NCI-H446 treated with DMSO at 0.1 percent for 48 hours (cell line): ENCODE measurements at places on chromosomes 2 and 18.

GRCh38 chr2:241509155-241509784 lies 886 bp upstream of the STK25 start:
- no peak for DNase-seq

DNA sequence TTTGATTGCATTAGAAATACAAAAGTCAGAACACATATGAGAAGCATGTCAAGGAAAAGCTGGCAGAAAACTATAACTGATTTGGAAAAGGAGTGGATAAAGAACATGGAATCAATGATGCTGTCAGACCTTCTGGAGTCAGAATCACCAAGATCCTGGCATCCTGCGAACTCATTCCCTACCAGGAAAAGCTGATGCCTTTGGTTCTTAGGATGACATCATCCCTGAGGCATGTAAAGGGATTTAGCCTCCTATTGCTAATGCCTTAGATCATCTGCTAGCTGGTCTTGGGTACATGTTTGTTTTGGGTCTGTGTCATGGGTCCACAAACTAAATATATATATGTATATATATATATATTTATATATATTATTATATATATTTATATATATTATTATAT lies 680.7 kb downstream of the EPHA4 start:
- peak; percentile 39 for DNase-seq

DNA sequence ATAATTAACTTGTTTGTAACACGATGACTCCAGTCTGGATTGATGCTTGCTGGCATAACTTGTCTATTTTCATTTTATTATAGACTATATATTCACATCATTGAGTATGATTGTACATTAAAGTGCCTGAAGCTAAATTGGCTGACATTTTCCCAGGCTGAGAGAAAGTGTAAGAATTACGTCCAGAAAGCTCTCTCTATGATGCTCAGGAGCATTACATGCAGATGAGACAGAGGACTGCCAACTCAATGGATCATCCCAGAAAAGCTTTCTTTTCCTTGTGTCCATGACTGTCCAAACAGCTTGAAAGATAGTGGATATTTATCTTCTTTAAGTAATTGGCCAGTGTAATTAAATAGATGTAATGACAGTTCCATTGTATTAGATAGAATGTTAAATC lies 1372.2 kb upstream of the TMEFF2 start:
- DNase-seq, result no peak

- DNase-seq, result no peak
Measured at GRCh38 chr2:1849450-1849849, 105.1 kb upstream of the PXDN start.

- DNase-seq, result no peak
Measured at GRCh38 chr2:16258350-16258749, 318.0 kb downstream of the MYCN start.

DNA sequence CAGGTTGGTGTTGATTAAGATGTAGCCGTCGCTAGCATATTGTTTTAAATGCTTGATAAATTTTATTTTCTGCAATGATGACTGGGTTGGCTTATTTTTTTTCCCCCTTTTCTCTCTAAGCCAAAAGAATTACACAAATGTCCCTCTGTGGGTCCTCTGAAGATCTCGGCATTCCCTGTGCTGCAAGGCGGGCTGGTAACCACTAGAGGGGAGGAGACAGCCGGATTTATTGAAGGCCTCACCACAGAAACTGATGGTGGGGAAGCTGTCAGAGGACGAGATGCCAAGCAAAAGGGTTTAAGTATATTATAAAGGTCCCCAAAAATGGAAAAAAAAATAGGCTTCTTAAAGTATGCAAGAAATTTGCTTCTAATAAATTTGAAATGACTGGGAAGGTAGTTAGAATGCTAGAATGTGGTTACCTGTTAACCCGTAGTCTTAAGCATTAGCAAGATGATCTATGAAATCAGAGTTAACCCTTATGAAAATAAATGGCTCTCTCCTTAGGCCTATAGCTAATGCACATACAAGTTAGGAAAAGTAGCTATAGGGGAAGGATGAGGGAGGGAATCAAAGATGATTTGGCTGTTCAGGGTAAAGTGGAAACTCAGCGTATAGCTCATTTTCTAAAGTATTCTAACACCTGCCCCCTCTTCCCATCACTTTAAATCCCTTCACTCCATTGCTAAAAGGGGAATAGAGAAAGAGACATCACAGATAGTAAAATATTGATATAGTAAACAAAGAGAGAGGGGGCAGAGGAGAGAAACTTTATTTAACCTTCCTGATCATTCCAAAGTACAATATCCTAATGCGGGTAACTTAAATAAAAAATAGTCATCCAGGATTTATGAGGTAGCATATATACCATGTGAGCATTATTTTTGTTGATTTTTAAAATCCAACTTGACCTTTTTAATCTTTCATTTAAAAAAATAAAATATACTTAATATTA lies 894.5 kb upstream of the POU3F3 start:
- DNase-seq, result peak; percentile 19

DNA sequence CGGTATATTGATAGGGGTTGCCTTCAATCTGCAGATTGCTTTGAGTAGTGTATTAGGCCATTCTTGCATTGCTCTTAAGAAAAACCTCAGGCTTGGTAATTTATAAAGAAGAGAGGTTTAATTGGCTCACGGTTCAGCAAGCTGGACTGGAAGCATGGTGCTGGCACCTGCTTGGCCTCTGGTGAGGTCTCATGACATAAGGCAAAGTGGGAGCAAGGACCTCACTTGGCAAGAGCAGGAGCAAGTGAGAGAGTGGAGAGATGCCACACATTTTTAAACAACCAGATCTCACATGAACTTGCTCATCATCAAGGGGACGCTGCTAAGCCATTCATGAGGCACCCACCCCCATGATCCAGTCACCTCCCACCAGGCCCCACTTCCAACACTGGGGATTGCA lies 4.9 kb downstream of the MAP3K2 start:
- peak; percentile 48 for DNase-seq

GRCh38 chr18:68121826-68122225 lies 593.1 kb downstream of the TMX3 start:
- no peak for DNase-seq

- no peak for DNase-seq
Measured at GRCh38 chr18:70503060-70503459, 214.2 kb downstream of the SOCS6 start.

- DNase-seq, result no peak
Measured at GRCh38 chr2:11788461-11789124, 42.2 kb downstream of the LPIN1 start.

DNA sequence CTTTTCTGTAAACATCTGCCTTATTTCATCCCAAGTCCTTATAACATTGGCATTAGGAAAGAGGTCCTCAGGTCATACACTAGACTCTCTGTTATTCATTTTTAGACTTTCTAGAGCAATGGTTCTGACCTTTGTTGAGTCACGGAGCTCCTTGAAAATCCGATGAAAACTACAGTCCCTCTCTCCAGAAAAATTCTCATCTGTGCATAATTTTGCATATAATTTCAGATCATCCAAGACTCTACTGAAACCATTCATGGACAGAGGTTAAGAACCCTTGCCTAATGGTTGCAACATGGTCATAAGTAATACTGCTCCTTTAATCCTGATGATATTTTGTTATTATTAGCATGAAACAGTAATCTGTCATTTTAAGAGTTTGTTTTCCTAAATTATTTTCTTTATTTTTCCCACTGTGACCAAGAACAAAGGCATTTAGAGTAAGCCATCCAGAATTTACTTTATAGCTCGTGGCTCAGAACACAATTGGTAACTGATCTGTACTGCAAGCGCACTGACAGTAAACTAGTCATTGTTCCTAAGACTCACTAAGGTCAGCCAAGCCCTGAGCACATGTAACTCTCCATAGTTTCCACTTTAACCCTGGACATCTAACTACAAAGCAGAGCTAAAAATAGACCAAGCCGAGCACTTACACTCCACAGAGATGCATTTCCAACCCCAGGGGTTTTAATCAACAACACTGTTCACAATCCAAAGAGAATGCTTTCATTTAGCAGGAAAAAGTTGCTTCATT lies 8.4 kb downstream of the MYOM1 start:
- no peak for DNase-seq

GRCh38 chr2:205903549-205904129 lies 182.3 kb downstream of the INO80D start:
- DNase-seq, result no peak

GRCh38 chr2:168552450-168552856 lies 96.4 kb downstream of the CERS6 start:
- DNase-seq, result no peak

GRCh38 chr2:127807678-127808353 lies 3.2 kb downstream of the WDR33 start:
- DNase-seq, result no peak

- no peak for DNase-seq
Measured at GRCh38 chr2:199457147-199458008, at the start of gene SATB2. SATB2 (minus strand) TSS chr2:199457939; CDS start chr2:199456037, 1,902 bp downstream.
